ENCODE measurements at places on chromosomes 5 and 9.
A peak's percentile ranks its signal among the peaks of the same experiment; 100 is the strongest.

DNA sequence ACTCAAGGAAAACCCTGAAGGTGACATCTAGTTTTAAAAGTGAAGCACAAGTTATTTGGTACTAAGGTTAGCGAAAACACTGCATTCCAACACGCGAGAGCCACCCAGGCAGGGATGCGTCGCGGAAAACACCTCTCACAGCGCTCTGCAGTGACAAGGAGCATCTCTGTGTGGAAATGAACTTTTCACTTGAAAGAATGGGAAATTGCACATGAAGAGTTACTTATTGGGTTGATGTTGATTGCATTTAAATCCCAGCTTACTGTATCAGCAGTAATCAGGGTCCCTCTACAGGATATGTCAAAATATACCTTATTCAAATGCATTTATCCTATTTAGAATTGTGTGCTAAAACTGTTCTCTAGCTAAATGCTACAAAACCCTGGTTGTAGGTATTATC lies 144.4 kb downstream of the BNC2 start:
- DNase-seq, result peak; percentile 70

DNA sequence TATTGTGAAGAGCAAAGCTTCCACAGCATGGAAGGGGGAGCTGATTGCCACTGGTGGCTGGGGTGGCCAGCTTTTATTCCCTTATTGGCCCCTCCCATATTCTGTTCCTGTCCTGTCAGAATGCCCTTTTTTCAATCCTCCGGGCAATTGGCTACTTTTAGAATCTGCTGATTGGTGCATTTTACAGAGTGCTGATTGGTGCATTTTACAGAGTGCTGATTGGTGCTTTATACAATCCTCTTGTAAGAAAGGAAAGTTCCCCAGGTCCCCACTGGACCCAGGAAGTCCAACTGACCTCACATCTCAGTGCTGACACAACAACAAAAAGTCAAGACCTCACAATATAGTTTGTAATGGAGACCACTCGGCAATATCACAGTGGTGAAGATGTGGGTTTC lies 195.0 kb downstream of the SPATA31A6 start:
- no peak for DNase-seq

DNA sequence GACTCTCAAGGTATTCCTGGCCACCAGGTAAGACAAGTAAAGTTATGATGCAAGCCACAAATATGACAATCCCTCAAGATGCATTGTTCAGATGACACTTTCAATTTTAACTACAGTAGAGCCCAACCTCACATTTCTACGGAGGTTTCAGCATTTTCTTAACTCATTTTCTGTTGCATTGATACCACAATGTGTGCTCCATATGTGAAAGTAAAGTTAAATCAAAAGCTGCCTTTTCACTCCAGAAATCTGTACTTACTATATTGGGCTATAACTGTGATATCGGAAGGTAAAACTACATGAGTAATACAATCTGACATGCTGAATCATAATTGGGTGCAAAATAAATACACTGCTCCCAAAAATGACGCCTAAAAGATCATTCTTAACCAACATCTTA lies 333.6 kb upstream of the MEF2C start:
- DNase-seq, result no peak

DNA sequence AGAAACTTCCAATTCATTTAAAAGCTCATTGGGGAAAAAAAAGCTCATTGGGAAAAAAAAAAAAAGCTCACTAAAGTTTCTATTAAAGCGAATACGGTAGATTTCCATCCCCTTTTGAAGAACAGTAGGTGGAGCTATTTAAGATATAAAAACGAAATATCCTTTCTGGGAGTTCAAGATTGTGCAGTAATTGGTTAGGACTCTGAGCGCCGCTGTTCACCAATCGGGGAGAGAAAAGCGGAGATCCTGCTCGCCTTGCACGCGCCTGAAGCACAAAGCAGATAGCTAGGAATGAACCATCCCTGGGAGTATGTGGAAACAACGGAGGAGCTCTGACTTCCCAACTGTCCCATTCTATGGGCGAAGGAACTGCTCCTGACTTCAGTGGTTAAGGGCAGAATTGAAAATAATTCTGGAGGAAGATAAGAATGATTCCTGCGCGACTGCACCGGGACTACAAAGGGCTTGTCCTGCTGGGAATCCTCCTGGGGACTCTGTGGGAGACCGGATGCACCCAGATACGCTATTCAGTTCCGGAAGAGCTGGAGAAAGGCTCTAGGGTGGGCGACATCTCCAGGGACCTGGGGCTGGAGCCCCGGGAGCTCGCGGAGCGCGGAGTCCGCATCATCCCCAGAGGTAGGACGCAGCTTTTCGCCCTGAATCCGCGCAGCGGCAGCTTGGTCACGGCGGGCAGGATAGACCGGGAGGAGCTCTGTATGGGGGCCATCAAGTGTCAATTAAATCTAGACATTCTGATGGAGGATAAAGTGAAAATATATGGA lies at the start of gene PCDHGA12:
Gene PCDHGA12 (plus strand): TSS at position 176 of the 782 bp plus-strand sequence. CDS start 253 bp downstream, at position 429.
- peak; percentile 87 for DNase-seq

GRCh38 chr9:114787781-114788498 lies 17.9 kb downstream of the TNFSF15 start:
- DNase-seq, result no peak

DNA sequence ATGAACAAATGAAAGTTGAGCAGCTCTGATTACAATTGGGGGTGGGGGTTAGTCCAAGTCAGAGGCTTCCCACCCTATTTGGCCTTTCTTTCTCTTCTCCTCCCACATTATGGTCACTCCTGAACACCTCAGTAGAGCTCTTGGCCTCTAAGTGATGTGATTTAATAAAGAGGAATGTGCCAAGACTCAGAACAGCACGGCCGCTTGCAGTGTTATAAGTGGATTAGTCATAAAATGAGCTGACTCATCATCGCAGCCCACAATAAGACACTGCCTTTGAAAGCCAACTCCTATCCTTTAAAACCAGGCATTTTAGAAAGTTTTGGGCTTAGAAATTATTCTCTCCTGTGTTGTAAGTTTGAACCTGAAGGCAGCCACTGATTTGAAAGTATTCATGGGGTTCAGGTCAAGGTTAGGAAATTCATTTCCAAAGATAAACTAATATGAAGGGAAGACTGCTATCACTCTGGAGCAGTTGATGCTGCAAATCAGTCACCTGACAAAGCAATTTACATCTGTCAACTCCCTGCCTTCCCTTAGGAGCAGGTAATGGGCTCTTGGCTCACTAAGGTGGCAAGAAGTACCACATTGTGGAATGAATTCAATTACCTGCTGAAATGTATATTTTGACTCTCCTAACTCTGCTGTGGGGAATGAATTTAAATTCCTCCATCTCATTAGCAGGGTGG lies 283.6 kb upstream of the NMUR2 start:
- peak; percentile 11 for DNase-seq

DNA sequence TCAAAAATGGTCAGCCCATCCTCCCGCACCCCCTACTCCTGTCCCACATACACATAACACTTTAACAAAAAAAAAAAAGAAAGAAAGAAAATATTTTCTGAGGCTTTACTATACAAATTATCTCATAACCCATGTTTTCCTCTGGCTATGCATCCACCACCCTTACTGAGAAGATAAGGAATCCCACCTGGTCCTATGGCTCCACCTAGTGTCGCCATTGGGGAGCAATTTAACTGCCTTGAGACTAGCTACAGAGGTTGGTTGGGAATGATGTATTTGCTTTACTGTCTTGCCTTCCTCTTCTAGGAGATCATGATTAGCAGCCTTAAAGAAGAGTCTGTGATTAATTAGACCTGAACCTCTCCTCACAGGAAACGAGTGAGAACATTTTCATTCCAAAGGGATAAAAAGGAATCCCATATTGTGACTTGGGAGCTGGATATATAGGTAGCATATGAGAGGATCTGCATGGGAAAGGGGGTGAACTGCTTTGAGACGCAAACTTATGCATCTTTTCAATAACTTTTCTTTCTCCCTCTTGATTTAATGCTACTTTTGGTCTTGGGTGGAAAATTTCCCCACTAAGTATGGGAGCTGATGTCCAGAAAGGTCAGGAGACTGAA lies 77.7 kb upstream of the SELENOP start:
- peak; percentile 61 for DNase-seq

DNA sequence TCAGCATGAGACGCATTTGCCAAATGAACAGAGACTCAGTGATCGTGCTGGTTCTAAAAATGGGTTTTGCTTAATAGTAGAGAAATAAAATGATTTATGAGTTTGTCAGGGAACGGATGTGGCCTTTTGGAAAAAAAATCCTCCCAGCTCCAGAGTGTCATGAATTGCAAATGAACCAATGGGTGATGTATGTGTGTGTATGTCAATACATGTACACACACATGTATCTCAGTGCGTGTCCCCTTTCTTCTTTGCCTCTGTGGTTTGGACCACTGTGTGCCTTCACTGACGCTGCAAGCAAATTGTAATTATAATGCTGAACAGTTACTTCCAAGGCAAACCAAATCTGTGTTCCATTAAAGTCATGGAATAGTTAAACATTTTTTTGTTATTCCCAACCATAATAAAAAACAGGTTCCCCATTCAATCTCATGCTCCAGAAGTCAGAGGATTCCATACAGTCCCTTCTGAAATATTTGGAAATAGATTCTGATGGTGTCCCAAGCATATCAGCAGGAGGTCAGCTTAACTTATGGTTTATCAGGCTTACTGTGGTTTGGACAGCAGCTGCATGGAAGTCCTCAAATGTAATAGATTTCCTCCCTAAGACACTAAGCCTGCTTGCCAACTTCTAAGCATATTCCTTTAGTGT lies 630.5 kb downstream of the ACTL7B start:
- no peak for DNase-seq

Measured in IMR-90 (cell line).